ENCODE measurements at places on chromosomes 6 and 20.

- no peak for DNase-seq
These were observed 25.3 kb downstream of the MBOAT1 start for GRCh38 chr6:20186981-20187380.

GRCh38 chr6:81808851-81809570 lies 56.5 kb upstream of the TENT5A start:
- DNase-seq: no peak

- DNase-seq: no peak
These were observed 41.5 kb downstream of the CTCFL start for GRCh38 chr20:57483287-57484050.

DNA sequence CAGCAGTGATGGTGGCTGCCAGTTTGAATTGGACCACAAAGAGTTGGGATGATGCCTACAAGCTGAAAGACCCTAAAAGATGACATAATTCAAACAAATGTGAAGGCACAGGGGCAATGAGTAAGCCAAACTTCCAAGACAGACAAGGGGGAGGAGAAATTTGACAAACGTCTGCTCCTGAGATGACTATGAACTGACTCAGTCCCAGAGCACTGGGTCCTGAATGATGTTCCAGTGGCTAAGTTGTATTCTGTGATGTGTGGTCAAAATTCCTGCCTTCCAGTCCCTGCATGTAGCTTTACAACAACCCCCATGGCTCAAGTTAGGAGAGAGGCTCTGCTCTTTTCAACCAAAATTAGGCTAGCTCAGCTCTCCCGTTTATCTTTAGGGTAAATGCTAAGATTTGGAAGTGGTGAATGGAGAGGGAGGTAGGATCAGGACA lies 86.1 kb upstream of the SIRPA start:
- DNase-seq: no peak

DNA sequence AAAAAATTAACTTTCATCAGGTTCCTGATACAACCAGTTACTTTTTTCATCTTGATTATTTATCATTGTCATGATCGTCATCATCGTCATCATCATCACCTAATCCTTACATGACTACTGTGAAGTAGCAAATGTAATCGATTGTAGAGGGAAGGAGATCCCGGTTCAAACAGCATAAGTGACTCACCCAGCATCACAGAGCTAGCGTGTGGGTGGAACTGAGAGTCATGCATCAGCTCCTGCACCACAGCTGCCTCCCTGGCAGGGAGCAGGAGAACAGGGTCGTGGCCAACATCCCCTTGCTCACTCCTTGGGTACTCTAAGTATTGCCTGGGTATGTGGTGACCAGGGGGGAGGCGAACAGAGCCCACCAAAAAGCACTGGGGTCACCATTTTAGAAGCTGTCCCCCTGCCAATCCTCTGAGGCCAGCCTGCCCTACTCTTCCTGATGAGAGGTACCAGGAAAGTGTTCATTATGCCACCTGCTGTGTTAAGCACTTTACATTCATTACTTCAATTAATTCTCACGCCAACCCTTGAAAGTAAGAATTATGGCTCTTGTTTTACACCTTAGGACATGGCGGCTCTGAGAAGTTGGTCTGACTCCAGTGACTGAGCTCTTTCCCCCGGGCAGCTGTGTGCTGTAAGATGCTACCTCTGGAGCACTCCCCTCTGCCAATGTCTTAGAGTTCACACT lies 425.2 kb downstream of the CD83 start:
- no peak for DNase-seq

- no peak for DNase-seq
These were observed 170.7 kb downstream of the THBS2 start for GRCh38 chr6:169082817-169083507.

GRCh38 chr6:9009931-9010330 lies 574.6 kb upstream of the SLC35B3 start:
- no peak for DNase-seq

DNA sequence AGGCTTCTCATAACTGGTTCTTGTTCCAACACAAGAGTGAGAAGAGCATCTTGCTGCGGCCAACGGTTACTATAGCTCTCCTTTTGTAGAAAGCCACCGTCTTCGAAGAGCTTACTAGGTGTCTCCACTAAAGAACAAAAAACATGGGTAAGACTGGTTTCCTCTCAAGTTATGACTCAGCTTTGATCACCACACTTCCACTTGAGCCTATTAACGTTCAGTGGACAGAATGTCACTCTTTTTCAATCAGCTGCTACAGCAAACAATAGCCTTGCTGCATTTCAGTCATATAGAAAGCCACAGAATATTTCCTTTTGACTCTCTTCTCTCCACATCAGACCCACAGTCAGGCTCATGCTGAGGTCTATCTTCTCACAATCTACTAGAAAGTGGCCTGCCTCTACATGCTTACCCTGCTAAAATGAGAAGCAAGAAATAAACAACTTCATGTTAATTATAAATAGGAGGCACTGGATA lies 243.5 kb upstream of the PREP start:
- no peak for DNase-seq

- DNase-seq: no peak
These were observed 822.7 kb downstream of the GRIK2 start for GRCh38 chr6:102216232-102216631.

DNA sequence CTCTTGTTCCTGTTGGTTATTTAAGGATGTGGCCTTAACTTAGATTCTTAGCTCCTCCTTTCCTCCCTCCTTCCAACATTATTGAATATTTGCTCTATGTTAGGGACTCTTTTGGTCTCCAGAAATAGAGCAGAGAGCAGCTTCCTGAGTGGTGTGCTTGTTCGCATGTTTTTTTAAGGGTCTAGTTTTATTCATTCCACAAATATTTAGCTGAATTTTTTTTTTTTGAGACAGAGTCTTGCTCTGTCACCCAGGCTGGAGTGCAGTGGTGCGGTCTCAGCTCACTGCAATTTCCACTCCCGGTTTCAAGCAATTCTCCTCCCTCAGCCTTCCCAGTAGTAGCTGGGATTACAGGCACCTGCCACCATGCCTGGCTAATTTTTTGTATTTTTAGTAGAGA lies 169.2 kb downstream of the ZFAND3 start:
- no peak for DNase-seq

DNA sequence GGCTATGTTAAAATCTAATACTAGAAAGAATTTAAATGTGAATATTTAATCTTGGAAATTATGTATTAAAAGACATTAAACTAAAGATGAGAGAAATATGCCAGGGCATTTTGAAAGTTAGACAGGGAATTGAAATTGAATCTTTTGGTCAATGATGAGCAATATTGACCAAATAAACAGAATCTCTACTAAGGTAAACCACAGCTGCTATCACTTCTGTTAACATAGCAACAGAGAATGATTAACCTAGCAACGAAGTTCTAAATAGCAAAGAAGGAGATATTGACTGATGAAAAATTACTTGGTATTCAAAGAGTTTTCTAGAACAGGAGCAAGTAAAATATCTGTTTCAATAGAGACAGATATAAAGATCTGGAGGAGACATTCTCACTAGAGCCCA lies 45.2 kb upstream of the RSPO3 start:
- DNase-seq: no peak

DNA sequence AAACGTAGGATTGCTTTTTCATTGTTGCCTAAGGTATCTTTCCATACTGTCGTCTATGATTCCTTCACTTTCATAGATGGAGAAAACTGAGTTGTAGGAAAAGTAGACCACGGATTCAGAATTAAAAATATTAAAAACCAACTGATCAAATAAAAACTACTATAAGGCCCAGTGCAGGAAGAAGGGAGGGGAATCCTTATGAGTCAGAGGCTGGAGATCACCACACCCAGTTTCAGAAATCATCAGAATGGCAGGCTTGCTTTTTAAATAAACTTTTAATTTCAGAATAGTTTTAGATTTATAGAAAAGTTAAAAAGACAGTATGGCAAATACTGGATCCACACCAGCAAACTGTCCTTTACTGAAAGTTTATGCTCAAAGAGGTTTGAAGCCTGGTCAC lies 32.0 kb upstream of the POPDC3 start:
- DNase-seq: no peak

GRCh38 chr20:57907131-57908000 lies 197.6 kb upstream of the PMEPA1 start:
- no peak for DNase-seq

DNA sequence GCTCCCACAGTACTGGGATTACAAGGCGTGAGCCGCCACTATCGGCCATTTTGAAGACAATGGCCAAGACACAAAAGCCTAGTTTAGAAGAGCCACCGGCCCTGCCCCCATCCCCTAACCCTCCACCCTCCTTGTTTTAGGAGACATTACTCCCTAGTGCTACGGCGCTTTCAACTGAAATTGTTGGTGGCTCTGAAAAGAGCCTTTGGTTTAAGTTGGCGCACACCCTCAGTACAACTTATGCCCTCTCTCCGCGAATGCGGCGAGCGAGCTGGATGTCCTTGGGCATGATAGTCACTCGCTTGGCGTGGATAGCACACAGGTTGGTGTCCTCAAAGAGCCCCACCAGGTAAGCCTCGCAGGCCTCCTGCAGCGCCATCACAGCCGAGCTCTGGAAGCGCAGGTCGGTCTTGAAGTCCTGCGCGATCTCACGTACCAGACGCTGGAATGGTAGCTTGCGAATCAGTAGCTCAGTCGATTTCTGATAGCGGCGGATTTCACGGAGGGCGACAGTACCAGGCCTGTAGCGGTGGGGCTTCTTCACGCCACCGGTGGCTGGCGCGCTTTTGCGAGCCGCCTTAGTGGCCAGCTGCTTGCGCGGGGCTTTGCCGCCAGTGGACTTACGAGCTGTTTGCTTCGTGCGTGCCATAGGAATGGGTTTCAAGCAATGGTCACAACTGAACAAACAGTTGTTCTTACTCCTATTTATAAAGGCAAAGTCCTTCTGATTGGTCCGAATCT lies 114.9 kb upstream of the BTN3A2 start:
- DNase-seq: no peak

GRCh38 chr20:60258255-60258863 lies 300.1 kb downstream of the CDH26 start:
- DNase-seq: no peak

Measured in LNCaP clone FGC (cell line).